Tibial artery (tissue), 4 donors: ENCODE measurements at places on chromosomes 1 and 21.

DNA sequence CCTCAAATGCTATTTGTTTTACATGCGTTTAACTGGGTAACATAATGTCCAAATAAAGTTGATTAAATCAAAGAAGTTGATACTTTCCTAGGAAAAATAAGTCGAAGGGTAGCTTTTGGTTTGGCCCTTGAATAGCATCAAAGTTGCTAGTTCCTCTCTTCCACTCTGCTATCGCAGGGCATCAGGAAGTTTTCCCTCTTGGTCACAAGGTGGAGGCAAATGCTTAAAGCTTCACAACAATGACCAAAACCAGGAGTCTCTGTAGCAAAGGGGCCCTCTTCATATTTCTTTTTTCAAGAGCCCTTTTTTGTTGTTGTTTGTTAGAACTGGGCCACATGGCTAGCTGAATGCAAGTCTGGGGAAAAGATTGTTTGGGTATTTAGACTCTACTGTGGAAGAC, 668.4 kb downstream of the KCNT2 start:
- DNase-seq: no peak

GRCh38 chr1:76759171-76759860, 108.0 kb upstream of the ST6GALNAC5 start:
- DNase-seq: no peak

DNA sequence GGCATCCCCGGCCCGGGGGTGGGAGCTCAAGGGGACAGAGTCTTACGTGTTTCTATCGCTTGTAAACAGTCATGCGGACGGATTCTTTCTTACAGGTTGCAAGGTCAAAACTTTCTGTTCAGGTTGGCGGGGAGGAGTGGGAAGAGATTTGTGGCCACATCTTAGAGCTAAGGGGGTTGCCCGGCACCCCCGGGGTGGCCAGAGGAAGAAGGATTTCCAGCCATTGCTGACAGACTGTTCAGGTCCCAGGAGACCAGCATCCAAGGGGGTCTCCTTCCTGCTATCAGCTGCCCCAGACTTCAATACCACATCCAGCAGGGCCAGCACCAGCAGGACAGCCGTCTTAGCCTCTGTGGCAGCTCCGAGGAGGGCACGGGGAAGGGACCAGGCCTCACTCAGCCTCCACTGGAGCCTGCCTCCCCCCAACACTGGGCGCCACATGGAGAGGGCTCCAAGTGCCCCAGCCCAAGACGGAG, 52.0 kb downstream of the KIF21B start:
- DNase-seq: no peak

- no peak for DNase-seq
Measured at GRCh38 chr1:102772831-102773230, 335.5 kb downstream of the COL11A1 start.

DNA sequence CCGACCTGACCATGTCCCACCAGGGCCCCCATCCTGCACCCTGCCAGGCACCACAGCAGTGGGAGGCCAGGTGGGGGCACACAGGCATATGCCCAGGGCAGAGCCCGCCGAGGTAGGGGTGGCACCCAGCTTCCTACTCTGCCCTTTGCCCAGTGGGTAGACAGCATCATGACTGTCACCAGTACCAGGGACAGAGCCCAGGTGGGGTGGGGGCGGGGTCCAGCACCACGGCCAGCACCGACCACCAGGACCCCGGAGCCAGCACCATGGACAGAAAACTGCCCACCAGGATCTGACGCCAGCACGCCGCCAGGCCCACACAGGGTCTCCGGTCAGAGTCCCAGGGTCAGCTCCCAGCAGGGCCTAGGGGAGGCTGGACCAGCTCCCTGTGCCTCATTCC, 3.8 kb downstream of the TAS1R3 start:
- DNase-seq: no peak

- DNase-seq: no peak
Measured at GRCh38 chr1:226134170-226135058, 52.1 kb downstream of the ACBD3 start.

DNA sequence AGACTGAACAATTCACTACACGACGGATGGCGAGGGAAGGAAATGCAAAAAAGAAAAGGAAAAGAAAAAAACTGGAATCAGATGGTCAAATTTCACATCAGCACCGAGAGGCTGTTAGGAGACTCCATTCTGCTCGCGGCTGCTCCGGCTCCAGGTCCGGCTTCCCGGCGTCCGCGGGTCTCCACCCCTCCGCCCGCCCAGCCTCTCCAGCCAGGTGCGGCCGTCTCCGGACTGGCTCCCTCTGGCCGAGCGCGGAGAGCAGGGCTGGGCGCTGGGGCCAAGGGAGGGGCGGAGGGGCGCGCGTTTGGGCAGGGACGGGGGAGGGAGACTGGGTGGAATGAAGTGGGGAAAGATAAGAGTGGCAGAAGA, 332 bp downstream of the KCNJ6 start:
- no peak for DNase-seq

DNA sequence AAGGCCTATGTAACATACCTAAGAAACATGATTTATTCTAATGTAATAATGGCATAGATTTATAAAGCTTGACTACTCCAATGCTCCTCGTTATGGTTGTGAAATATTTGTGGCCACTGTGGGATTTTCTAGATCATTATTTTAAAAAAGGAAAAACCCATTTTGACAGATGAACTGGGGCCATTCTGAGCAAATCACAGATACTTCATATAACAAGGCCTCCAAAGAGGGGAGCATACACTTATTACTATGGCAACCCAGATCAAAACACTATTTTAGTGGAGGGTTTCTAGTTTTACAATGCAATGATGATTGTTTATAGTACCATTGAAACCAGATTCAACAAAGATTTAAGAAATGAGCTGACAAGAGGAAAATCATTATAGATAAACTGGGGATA, 346.6 kb downstream of the ZNF326 start:
- DNase-seq: no peak

DNA sequence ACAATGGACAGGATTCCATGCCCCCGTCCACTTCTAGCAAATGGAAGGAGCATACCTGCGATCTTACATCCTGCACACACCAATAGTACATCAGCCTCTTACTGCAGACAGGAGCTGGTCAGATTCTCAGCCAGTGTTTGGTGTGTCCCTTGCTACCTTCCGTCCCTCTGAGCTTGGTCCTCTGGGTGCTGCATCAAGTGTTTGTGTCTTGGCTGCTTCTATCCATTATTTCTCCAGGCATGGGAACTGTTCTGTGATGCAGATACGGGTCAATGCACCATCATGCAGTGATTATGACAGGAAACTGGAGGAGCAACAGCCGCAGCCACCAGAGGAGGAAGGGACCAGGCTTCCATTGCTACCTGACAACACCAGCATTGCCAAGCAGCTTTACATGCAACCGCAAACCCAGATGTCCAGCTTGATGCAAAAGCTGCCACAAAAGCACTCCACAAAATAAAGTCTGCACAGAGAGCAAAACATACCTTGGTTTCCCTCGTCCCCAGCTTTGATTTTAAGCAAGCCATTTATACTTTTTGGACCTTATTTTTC, 21.9 kb upstream of the OVAAL start:
- DNase-seq: no peak

DNA sequence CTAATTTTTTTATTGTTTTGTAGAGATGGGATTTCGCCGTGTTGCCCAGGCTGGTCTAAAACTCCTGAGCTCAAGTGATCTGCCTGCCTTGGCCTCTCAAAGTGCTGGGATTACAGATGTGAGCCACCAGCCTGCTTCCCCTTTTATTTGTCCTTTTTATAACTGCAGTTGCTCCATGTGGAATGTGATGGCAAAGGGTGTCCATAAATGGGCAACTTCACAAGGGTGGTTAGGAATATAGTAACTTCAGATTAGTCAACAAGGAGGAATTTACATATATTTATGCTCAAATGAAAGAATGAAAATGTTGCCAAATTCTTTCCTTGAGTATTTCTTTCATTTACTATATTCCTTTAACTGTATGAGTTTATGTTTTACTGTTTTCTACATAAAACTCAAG, 182.9 kb downstream of the BACH1 start:
- no peak for DNase-seq

- no peak for DNase-seq
Measured at GRCh38 chr21:35436899-35437298, 387.8 kb upstream of the RUNX1 start.

GRCh38 chr21:29947119-29947518, 7.3 kb upstream of the GRIK1 start:
- DNase-seq: no peak

DNA sequence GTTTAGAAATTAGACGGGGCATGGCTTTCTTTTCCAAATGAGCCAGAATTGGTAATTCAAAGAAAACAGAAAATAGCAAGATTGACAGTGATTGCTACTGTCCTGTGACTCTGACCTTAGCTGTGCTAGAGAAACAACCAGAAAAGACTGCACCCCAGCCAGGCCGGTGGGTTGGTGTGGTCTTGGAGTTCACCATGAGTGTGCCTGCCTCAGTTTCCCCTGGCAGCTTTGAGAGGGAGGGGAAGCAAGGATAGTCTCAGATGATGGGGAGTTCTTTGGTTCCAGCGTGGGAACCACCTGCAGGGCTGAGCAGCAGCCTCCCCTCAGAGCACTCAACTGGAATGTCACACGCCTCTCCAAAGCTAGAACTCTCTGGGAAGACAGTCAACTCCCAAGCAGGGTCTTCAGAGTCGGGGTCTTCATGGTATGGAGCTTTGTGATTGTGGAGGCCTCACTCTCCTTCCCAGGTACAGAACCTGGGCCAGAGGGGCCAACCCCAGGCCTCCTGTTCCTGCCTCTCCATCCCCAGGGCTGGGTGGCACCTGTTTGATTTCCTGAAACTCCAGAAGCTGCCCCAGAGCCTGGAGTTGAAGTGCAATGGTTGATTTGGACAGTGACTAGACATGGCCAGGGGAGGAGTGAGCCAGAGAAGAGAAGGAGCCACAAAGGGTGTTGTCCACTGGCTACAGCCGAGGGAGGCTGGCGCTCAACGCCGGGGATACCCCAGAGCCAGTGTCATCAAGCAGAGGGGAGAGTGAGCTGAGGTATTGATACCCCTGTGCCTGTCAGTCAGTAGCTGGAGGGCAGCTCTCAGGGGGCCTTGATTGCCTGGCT, 35.7 kb downstream of the SIM2 start:
- no peak for DNase-seq
